Endothelial cell of coronary artery (primary cell): ENCODE measurements at places on chromosomes 11 and 22. TPM values are rescaled to one million over a fixed set of nuclear protein-coding genes. Genes with fewer than 3 reads are reported as not detected.

RAPSN gene
- total RNA-seq = 0.19 and 0.27 TPM in 2 replicates

HBG1 gene
- total RNA-seq = not detected in 2 replicates

HBB gene
- not detected in 2 replicates for total RNA-seq

CHADL gene
- 0.28 and 1.1 TPM in 2 replicates for total RNA-seq
